Activated gamma-delta T cell (primary cell): ENCODE measurements at places on chromosomes 2 and 18.

GRCh38 chr2:135245071-135245470 lies 193.0 kb downstream of the RAB3GAP1 start:
- no peak for DNase-seq

GRCh38 chr2:20604951-20605381 lies 45.9 kb downstream of the HS1BP3 start:
- no peak for DNase-seq

DNA sequence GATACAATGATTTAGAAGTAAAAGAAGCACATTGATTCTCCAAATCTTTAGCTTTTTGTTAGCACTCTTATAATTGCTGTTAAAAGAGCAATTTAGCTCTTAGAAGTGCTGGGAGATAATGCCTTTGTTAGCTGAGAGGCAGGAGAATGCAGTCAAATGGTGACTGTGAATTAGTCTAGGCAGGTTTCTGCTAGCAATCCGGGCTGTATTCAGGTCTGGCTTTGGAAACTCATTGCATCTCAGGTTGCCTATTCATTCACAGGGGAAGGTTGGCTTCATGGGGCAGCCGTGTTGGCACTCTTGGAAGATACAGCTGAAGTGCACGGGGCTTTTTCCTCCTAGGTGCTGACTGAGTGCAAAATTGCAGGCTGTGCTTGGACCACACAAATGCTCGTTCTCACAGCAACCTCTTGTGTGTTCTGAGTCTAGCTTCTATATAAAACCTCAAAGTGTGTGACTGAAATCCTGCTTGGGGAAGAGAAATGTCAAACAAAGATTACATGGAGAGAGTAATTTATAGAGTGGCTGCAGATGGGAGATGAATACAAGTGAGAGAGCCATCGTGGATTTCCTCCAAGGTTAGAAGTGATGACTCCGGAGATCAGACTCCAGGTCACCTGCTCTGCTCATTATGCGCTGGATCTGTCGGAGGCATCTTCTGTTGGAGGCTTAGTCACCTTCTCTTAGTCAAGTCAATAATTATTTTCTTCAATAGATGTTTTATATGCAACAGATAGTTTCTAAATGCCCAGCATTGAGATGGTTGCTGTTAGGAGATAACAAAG lies 167.8 kb downstream of the PMAIP1 start:
- no peak for DNase-seq

DNA sequence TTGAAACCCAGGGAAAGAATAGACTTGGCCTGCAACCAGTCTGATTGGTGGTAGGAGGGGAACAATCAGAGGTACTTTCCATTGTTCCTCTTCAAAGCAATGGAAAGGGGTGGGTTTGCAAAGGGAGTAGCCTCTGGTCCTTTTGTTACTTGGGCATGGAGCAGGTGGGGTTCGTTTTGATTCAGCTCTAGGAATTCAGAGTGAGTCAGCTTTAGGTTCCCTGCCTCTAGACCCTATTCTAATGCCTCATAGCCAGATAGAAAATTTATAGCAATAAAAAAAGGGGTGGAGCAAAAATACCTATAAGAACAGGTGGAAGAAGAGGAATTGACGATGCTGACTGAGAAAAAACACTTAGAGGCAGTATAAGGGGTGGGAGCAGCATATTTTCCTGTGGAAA lies 636.4 kb downstream of the PLCL1 start:
- DNase-seq, result no peak

- no peak for DNase-seq
These were observed 71.3 kb downstream of the CCDC93 start for GRCh38 chr2:117942551-117942950.

- no peak for DNase-seq
These were observed 547.6 kb downstream of the NRXN1 start for GRCh38 chr2:50484371-50484770.

- no peak for DNase-seq
These were observed 227.9 kb upstream of the COPS8 start for GRCh38 chr2:236857781-236858180.

DNA sequence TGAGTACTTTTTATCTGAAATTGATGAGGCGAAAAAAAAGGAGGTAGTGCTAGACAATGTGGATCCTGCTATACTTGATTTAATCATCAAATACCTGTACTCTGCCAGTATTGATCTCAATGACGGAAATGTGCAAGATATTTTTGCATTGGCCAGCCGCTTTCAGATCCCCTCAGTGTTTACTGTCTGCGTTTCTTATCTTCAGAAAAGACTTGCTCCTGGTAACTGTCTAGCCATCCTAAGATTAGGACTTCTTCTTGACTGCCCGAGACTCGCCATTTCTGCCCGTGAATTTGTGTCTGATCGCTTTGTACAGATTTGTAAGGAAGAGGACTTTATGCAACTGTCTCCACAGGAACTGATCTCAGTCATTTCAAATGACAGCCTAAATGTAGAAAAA lies 453 bp downstream of the KLHL41 start:
- DNase-seq, result no peak

DNA sequence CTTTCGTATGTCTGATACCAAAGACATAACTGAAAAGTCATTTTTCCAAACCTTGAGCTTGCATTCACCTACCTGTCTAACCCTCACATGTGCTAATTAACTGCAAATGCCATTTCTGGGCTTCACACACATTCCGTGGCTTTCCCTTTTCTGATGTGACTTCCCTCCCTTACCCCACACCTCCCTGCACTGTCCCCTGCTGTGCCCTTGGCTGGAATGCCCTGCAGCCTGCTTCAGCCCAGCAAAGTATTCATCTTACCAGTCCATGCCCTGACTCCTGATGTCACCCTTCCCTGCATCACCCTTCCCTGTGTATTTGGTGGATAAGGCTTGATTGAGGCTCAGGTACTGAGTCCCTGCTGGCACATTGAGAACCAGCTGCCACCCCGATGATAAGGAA lies 12.2 kb downstream of the RETSAT start:
- no peak for DNase-seq

DNA sequence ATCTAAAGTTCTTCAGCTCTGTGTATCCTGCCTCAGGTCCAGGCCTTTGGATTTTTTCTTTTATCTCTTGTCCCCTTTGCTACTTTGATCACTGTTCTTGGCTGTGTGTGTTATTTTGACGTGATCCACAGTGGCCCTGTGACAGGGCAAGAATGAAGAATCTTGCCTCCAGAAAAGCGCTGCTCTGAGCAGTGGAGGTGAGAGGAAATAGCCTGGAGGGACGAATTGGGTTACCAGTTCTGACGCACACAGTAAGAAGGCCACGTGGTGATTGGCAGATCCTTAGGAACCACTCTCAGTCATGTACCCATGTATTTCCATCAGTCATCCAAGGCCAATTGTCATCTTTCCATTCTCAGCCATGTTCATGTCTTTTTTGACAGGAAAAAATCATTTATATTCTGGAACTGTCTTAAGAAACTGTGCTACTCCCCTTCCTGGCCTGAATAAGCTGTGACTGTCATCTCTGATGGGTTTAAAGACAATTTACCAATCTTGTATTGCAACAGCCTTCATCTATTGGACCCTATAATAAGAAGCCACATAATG lies 47.6 kb downstream of the MAPK4 start:
- DNase-seq, result no peak

DNA sequence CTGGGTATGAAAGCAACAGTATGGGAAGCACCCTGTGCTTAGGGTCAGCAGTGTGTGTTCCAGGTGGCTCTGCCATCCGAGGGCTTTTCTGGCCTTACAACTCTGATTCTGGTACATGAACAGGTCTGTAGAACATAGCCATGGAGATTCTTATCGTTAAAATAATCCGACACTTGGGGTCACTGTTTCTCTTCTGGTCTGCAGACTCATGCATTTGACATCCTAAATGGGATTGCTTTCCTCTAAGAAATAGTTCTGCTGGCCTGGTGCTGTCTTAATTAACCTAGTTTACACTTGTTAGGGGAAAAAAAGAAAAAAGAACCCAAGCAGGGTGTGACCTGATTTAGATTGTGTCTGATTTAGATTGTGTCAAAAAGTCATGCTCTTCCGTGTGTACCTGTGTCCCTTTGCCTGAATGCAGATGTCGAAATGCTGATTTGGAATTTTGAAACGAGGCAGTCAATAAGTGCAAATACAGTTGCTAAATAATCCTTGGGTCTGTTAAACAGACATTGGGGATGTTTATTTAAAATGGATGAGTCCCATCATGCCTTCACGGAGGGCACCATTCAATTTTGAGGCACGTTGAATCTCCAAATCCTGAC lies 59.6 kb downstream of the TRPM8 start:
- DNase-seq, result no peak

GRCh38 chr2:118584877-118585276 lies 262.6 kb downstream of the EN1 start:
- no peak for DNase-seq

- DNase-seq, result no peak
These were observed 109.4 kb downstream of the TANC1 start for GRCh38 chr2:159077869-159078268.

- DNase-seq, result no peak
These were observed 34.8 kb downstream of the ADNP2 start for GRCh38 chr18:80143881-80144280.

DNA sequence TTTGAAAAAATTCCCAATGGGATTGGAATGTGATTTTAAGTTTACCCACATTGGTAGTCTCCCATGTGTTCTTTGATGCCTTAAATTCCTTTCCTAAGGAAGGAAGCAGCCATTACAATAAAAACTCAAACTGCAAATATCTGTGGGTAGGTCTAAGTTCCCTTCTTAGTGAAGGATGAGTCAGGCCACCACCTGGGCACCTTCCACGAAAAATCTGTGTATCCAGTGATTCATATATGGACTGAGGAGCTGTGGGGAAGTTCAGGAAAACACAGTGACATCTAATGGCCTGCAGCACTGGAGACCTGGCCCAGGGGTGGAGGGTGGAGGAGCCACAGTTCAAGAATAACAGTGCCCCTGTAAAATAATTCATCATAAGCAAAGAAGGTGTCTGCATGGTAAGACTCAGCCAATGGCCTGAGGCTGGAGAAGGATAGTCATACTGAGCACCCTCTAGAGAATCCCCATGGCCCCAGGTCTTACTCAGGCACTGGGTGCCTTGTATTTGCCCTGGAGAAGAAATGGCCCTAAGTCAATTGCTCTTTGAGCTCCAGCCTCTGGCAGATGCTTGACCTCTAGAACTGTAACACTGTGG lies 248.6 kb downstream of the SP3 start:
- DNase-seq, result no peak

DNA sequence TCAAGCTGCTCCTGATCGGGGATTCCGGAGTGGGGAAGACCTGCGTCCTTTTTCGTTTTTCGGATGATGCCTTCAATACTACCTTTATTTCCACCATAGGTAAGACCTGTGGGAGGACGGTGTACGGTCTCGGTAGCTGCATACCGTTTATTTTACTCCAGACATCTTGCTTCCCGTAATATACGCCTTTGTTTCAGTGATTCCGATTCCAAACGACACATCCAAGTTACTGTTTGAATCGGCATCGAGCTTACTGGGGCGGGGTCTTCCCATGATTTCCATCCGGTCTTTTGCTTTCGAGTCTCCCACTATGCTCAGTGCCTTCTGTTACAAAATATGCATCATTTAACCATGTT lies 731 bp downstream of the RAB10 start:
- DNase-seq, result no peak

DNA sequence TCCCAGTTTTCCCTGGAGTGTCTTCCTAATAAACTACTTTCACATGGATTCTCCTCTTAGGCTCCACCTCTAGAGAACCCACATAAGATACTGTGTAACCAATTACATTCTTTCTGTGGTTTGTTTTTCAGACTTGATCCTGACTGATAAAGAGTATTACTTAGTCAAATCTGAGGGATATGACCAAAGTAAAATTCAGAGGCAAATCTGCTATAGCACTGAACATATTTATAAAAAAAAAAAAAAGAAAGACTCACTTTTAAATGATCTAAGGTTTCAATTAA lies 13.9 kb downstream of the CKAP2L start:
- no peak for DNase-seq

DNA sequence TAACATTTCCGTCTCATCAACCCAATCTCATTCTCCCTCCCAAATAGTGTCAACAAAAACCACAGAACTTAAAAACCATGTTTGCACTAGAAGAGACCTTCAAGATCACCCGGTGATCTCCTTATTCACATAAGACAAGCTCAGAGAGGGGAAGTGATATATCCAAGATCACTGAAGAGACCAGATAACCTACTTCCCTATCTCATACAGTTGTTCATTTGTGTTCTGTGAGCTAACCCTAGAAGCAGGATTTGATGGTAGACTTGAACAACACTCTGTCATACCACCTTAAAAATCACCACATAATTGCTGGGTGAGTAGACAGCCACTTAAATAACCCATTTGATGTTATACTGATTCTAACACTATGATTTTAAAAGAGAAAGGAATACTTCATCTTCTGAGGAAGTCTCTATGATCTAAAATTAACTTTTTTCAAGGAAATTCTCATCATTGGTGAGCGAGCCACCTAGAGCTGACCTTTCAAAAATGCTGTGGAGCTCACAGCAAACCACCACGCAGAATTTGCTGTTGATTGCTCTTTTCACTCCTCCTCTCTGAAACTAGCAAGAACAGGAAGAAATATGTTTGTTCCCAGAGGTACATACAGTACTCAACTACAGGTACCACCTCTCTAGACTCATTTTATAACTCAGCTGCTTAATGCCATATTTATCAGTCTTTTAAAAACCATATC lies 15.1 kb downstream of the AAK1 start:
- no peak for DNase-seq

DNA sequence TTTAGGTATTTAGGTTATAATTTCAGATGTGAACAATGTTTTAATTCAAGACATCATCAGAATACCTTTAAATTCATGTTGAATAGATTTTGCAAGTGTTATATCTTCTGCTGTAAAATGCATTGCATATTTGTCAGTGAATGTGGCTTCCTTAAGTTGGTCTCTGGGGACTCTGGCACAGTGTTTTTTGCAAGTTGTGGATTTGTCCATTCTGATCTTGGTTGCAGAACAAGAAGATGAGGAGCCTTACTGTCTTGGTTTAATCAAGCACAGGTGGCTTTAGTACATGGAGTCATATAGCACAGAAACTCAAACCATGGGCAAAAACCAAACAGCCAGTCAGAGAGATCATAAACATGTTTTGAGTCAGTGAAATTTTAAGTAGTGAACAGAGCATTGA lies 135.7 kb downstream of the ARHGAP28 start:
- no peak for DNase-seq

DNA sequence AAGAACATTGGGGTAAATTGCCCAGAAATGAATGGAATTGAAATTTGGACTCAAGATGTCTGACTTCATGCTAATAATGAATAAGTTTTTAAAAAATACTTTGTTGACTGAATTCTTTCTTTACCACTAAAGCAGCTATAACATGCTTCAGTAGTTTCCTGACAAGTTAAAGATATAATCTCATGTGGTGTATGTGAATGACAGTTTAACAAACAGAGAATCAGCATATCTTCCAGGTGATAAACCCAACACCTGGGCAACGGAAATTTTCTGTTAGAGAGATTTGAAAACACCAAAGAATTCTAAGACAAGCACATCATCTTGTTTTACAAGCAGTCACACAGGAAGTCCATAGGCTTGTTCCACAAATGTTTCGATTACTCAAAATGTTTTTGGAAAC lies 372.6 kb upstream of the VRK2 start:
- no peak for DNase-seq
